Large intestine (tissue), 12 donors: ENCODE measurements at places on chromosomes 16 and 17.
A peak's percentile ranks its signal among the peaks of the same experiment; 100 is the strongest.

DNA sequence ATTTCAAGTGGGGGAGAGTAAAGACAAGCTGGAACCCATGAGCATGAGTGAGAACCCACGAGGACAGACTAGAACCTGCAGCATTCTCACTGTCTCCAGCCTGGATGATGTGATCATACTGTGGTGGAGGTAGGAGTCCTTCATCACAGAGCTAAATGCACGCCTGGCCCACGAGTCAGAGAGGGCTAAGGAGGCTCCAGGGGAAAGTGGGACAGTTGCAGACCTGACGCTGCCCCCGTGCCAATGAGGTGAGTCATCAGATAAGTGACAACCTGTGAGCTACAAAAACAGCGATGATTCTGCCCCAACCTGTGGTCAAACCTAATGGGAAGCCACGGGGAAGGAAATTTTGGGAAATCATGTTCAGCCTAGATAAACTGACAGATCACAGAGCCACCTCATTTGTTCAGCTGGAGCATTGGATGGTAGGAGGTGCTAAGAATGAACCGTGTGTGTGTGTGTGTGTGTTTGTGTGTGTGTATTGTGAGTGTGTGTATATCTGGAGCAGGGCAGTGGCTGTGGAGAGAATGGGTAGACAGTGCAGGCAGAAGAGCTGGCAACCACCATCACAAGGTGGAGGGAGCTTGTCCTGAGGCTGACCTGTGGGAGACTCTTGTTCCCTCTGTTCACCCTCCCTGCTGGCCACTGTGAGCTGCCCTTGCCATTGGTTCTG lies 131.8 kb downstream of the UTP18 start:
- DNase-seq, result no peak

GRCh38 chr17:17139972-17140589 lies 66.1 kb downstream of the PLD6 start:
- DNase-seq, result no peak

GRCh38 chr16:30149250-30149930 lies 26.4 kb upstream of the MAPK3 start:
- no peak for DNase-seq

GRCh38 chr16:72921620-72922019 lies 126.3 kb downstream of the ZFHX3 start:
- DNase-seq, result peak; percentile 35

DNA sequence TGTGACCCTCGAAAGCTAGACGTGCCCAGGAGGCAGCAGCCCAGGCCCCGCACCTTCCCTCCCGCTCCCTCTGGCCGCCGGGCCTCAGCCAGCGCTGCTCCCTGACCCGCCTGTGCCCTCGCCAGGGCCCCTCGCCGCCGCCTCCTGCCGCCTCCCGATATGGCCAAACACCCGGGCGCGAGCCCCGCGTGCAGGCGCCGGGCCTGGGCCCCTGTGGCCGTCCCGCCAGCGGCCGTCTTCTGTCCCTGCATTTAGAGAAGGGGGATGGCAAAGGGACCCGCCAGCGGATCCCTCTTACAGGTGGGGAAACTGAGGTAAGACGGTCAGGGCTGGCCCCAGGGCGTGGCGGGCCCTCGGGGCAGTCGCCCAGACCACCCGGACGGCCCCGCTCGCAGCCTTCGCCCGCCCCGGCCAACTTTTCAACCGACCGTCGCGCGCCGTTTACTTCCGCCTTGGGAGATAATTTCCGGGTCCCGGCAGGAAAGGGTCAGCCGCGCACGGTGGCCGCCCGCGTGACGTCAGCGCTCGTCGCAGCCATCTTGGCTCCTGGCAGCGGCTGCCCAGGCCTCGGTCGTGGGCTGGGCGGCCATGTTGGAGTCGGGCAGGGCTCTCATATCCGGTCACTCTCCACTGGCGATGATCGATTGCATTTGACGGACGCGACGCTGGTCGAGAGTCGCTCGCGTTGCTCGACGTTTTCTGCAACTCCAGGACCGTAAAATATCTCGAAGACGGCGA lies 7.0 kb upstream of the GNG13 start:
- DNase-seq, result peak; percentile 93

DNA sequence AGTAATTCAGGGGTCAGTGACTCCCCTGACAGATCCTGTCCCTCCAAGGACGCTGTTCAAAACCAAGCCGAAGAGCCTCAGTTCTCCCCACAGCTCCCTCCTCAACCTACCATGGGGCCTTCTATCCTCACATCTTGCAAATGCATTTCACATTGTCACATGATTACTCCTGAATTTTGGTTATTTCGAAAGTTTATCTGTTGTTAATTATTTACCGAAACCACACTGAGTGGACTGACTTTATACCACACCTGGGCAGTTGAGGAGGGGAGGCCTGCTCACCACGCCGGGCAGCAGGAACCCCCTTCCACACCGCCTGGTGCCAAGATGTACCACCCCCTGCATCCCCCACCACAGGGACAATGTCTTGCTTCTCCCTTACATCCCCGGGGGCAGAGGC lies 4.7 kb downstream of the TIMP2 start:
- DNase-seq, result peak; percentile 67

GRCh38 chr17:4033751-4034251 lies 69.6 kb upstream of the ATP2A3 start:
- no peak for DNase-seq

DNA sequence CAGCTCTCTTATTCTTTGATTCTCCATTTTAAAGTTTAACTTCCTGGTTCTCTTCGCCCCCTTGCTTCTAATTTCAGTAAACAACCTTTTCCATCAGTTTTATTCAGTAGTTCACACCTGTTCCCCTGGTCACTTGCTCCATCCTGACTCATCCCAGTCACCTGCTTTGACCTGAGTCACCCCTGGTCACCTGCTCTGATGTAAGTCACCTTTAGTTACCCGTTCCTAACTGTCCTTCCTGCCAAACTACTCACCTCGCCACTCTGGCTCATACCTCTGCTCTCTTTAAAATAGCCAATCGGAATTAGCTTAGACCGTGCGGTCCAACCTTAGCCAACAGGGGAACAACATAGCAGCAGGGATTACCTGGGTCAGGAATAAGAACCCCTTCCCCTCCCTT lies 4.7 kb upstream of the NLRC5 start:
- DNase-seq, result no peak

- no peak for DNase-seq
These were observed 134.2 kb downstream of the HS3ST2 start for GRCh38 chr16:22948058-22948602.

DNA sequence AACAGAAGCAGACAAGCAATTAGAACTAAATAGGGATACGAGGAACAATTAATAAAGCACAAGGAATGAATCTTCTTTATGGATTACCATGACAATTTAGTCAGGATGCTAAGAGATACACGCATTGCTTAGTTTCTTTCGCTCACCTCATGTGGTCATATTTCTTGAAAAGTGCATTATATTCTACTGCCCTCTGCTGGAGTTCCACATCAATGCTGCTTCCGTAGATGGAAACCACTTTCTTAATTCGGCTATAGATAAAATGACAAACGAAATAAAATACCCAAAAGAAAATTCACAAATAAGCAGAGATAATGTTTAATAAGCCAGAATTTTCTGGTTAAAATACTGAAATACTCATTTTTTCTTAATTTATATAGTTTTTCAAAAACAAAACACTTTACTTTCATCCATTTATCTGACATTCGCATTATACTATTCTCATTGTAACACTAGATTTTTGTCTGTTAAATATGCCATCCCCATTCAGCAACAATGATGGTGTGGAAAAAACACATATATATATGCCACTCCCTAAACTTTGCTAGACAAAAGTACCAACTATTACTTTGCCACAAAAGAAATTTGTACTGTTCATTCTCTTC lies 22.0 kb upstream of the PHLPP2 start:
- peak; percentile 36 for DNase-seq

- DNase-seq, result no peak
These were observed 15.9 kb downstream of the CDH5 start for GRCh38 chr16:66382171-66382965.

DNA sequence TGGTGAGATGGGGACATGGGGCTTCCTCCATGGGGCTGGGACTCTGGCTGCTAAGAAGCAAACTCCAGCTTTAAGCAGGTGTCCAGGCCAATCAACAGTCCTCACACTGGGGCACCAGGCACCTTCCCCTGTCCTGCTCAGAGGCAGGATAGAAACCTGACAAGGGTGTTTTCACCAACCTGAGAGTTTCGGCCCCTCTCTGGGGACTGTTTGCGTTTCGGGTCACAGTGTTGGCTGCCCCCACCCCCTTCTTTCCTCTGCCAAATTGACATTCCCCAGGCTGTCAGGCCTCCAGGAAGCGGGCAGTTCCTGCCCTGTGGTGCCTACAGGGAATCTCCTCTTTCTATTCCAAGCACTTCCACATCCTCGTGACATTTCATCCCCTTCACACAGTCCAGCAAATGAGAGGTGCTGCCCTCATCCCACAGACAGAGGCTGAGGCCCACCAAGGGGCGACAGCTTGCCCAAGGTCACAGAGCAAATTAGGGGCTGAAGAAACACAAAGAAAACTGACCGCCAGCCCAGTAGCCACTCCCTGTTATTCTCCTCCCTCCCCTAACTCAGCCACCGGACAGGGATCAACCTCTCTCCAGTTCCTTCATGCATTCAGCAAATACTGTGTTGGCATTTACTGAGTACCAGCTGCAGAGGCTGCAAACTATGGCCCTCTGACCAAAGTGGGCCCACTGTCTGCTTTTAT lies 38.0 kb downstream of the MMP15 start:
- no peak for DNase-seq

DNA sequence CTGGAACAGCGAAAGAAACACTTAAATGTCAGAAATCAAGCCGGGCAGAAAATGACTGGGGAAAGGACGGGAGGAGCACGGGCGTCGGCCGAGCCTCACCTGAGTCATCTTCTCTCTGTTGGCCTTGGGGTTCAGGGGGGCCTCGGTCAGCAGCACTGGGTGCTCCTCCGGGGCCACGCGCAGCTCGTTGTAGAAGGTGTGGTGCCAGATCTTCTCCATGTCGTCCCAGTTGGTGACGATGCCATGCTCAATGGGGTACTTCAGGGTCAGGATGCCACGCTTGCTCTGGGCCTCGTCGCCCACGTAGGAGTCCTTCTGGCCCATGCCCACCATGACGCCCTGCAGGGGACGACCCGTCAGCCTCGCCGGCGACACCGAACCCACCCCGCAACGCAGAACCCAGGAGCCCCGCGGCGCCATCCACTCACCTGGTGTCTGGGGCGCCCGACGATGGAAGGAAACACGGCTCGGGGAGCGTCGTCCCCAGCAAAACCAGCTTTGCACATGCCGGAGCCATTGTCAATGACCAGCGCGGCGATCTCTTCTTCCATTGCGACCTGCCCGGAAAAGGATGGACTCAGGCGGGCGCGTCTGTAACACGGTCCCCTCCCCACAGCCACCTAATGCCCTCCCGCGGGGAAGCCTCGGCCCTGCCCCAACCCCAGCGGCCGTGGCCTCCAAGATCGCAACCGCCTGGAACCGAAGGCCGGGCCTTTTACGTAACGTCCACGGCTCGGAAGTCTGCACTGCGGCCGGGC lies 616 bp downstream of the ACTG1 start:
- no peak for DNase-seq

DNA sequence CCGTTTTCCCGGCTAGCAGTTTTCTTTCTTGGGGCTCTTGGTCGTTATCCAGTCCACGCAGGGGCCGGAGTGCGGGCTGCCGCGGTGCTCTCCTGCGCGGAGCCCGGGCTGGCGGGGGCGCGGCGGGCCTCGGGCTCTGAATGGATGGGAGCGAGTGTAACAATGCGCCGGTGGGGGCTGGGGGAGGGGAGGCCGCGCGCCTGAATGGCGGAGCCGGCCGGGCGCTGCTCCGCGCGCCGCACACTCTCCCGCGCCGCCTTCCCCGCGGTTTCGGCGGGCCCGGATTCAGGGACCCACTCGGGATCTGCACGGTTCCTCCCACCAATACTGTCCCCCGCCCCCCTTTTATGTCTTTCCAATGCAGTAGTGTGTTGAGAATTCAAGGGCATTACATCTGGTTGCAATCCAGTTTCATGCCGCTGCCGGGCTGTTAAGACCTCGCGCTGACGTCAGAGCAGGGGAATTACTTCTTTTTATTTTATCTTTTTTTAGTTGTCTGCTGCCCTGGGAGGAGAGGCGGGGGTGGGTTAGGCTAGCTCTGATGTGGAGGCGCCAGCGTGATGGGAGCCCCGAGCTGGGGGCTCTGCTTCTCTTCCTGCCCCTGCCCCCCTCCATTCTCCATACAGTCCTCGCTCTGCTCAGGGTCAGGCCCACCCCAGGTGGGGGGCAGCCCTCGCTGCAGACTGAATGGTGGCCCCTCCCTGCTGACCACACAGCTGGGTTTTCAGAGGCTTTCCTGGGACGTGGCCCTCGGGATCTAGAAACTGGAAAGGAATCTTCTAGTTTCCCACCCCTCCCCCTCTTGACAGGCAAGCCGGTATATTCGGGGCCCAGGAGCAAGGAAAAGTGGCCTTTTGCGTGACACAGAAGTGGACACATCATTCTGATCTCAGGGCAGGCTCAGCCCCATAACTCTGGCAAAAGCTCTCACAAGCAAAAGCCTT lies 1.8 kb downstream of the RAI1 start:
- peak; percentile 82 for DNase-seq

- DNase-seq, result no peak
These were observed 287.6 kb upstream of the CDH11 start for GRCh38 chr16:65409510-65409909.

DNA sequence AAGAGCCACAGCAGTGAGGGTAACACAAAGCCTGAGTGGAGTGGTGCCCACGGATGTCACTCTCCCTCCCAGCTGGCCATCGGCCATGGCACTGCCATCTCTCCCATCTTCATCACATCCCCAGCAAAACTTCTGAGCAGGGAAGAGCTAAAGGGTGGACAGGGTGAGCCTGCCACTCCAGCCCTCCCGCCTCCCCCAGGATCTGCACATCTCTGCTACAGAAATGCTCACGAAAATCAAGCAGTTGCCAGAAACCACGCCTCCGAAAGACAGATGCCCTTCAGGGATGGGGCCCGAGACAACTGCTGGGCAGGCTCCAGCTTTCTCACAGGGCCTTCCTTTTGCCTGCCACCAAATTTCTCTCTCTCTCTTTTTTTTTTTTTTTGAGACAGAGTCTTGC lies 3.6 kb downstream of the GRIN2C start:
- no peak for DNase-seq

DNA sequence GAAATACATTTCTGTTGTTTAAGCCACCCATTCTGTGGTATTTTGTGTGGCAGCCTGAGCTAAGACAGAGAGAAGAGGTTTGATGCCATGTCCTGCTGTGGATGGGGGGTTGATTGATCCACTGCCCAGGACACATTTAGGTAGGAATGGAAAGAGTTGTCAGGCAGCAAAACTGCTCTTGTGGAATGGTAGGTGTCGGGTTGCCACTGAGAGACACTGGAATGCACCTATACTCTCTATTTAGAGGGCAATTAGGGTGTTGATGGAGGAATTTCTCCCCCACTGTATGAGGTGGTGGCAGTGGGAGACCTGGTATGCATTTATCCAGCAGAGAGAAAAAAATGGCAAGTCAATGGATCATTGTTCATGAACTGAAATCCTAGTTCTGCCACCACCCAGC lies 30.9 kb downstream of the CBLN1 start:
- no peak for DNase-seq

DNA sequence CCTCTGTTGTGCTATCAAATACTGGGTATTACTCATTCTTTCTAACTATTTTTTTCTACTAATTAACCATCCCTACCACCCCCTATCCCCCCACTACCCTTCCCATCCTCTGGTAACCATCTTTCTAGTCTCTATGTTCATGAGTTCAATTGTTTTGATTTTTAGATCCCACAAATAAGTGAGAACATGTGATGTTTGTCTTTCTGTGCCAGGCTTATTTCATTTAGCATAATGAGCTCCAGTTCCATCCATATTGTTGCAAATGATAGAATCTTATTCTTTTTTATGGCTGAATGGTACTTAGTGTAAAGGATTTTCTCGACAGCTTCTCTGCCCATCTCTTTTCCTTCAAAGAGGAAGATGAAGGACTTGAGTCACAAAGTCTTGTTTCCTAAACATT lies 138.0 kb upstream of the CPHXL start:
- DNase-seq, result no peak
